ENCODE measurements at places on chromosomes 4 and X. TPM values are rescaled to one million over a fixed set of nuclear protein-coding genes. Genes with fewer than 3 reads are reported as not detected.

Gene PPEF1
- total RNA-seq: not detected

Gene UBA1
- total RNA-seq: 268 TPM

Gene CHRNA9
- total RNA-seq: not detected

Gene IL2
- not detected for total RNA-seq

Gene TEX13B
- not detected for total RNA-seq

Gene SMARCA1
- 63.1 TPM for total RNA-seq

GRCh38 chr4:159015841-159016240 is 87.0 kb upstream of the RAPGEF2 start:
- no peak for DNase-seq

DNA sequence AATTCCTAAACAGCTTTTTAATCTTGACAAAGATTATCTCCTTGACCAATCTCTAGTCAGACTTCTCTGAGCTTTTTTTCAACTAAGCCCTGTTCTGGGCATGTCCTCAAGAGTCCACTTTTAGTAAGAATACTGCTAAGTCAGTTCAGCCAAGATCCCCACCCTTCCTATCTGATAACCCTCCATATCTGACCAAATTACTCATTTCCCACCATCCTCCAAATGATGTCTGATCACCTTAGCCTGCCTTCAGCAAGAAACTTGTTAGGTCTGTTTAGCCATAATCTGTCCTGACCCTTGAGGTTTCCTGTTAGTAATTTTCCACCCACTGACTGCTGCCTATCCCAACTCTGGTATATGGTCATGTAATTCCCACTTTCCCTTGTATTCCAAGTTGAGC is 65.2 kb downstream of the FAM13A start:
- peak; percentile 11 for DNase-seq

DNA sequence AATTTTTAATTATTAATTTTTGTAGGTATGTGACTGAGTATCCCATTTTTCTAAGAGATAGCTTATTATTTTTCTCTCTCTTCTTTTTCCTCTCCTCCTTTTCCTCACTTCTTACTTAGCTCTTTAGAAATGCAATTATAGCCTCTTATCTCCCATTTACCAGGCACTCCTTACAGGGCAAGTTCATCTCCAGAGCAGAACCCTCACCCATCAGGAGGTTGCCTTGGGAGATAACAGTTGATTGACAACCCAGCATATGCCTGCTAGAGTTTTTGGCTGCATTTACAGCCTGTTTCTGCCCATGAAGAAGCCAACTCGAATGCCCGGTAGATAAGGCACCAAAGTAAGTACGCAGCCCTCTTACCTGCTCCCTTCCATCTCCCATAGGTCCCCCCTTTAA is 572.9 kb upstream of the ZFP42 start:
- DNase-seq: no peak

DNA sequence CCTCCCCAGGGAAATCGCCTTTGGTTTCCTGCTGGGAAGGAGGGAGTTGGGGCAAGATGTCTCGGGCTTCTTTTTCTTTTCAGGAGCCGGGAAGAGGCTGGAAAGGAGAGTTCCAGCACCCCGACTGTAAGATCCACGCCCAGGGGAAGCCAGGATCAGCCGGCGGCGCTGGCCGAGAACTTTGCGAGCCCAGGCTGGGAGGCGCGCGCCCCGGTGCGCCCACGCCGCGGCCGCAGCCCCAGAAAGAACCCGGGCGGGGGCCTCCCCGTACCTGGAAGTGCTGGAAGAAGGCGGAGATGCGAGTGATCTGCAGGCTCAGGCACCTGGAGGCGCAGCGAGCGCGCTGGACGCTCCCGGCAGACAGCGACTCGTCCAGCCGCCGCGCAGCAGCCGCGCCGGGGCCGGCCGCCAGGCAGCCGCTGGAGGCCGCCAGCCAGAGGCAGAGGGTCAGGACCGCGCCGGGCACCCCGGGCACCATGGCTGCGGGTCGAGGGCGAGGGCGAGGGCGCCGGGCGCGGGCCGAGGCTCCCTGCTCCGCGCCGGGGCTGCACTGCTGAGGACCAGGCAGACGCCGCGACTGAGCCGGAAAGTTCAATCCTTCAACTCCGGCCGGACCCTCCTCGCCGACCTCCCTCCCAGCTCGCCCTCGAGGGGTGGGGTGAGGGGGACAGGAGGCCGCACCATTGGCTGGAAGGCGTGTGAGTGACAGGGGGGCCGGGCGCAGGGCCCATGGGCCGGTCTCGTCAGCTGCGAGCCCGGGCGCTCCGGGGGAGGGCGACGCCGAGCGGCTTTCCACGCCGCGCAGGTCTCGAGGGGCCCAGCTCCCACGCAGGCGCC is at the start of gene ANOS1:
Gene ANOS1 (minus strand): TSS at position 579 of the 837 bp plus-strand sequence. CDS start 101 bp downstream, at position 478.
- no peak for DNase-seq

DNA sequence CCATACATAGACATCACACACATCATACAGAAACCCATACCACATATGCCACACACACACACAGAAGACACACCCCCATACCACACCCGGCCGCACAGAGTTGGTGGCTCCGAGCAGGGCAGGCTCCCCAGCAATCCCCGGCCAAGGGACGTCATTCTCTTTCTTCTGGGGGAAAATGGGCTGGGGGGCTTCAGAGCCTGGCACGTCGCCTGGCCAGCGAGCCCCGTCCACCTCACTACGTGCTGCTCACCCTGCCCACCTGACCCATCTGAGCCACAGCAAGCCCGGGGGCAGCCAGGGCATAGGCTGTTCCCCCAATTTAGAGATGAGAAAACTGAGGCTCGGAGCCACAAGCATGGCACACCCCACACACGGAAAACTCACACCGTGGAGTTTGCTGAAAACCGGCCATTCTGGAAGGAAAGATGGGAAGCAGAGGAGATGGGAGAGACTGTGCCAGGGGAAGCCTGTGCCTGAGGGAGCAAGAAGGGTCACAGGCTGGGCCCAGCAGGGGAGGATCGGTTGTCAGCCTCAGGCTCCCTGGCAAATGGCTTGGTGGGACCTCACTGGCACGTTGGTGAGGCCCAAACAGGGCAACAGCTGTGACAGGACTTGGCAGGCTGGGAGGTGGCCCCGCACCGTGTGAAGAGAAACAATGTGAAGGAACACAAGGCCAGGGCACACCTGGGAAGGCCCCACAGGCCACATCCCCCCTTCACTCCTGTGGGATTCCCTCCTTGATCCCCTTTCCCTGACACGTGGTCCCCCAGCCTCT is 73.2 kb downstream of the JAKMIP1 start:
- DNase-seq: no peak

- no peak for DNase-seq
These were observed 56.9 kb upstream of the STS start for GRCh38 chrX:7090641-7091040.

DNA sequence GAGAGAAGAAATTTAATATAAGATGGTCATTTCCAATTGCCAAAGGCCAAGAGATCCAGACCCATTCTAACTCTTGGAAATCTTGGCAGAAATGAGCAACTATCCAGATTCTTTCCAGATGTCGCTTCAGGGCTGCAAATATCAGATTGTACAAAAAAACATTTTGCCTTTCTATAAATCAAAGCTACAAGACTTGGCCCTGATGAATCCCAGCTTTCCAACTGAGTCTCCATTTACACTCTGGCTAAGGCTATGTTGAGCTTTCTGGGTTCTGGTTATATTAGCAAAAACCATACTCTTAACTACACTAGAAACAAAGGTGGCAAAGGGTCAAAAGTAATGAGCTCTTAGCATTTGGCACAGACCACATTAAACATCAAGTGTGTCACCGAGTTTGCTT is 345.8 kb downstream of the OPHN1 start:
- DNase-seq: no peak

- DNase-seq: peak; percentile 66
These were observed 46.9 kb upstream of the RHOH start for GRCh38 chr4:40149960-40150385.

GRCh38 chr4:6491235-6491634 is 18.8 kb upstream of the PPP2R2C start:
- DNase-seq: no peak

DNA sequence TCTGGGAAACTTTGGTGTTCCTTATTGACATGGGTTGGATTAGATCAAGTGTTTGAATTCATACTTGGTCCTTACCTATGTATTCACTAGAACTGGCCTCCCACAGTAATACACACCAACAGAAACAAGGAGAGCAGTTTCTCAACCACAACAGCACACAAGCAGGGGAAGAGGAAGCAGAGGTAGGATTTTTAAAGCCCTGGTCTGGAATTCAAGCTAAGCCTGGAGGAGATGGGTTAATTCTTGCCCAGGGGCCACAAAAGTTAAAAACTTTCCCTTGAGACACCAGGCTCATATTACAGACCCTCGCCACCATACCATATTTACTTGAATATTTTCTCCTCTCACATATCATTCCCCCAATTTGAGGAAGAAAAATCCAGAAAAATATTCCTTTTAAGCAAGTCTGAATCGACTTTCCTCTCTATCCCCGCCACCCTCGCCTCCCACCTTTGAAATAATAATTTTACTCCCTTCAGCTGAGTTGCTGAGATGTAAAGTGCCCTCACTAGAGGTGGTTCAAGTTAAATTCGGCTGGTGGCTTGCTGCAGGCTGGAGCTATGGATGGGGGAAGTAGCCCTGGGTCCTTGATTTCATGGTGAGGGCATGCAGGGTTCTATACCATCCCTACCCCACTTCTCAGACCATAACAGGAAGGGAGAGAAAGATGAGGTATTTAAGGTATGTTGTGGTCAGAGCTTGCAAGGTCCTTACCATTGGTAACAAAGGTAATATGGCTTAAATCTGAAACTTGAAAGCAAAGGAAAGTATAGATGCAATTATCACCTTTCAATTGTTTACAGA is 440.2 kb downstream of the INPP4B start:
- no peak for DNase-seq

DNA sequence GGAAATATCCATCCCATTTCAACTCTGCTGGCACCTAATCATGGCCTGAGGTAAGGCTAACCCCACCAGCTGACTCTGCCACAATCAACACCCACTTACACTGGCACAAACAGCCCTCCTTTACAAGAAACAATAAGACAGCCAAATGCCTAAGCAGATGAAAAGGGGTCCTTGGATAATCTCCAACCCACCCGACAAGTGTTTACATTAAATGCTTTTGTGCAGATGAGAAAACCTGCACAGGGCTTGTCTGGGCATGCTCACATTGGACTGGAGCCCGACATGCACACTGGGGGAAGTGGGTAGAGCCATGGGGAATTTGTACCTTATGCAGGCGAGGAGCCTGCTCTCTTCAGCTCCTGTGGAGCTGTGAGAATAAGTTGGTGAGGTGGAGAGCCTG is 138.9 kb upstream of the ITM2A start:
- DNase-seq: no peak

DNA sequence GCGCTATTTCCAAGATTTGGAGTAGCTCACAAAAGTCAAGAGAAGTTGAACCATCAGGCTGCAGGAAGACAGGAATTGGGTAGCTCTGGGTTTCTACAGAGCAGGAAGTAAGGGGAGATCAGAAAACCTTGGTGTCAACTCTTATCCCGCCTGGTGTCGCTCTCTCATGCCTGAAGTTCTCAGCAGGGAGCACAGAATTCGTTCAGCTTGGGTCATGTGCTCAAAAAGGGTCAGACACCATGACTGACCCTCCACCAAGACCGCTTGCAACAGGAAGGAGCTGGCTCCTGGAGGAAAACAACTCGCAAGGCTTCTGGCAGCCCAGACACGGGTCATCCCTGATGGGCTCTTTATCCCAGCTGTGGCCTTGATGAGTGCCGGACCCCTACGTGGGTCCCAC is 93.7 kb upstream of the MSX1 start:
- DNase-seq: no peak

DNA sequence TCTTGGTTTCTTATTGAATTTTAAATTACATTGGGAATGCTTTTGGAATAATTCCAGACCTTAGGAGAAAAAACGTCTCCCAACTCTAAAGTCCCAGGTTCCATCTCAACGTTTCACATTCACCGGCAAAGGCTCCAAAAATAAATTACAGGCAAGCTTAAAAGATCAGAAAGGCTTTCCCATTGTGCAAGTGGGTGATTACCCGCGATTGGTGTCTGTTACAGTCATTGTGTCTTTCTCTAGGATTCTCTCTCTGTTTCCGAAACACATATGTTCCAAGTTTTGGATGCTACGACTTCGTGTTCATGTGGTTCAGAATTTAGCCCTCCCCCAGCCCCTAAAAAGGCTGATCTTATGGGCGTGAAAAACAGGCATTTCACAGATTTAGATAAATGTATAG is 41.8 kb downstream of the PALLD start:
- no peak for DNase-seq

DNA sequence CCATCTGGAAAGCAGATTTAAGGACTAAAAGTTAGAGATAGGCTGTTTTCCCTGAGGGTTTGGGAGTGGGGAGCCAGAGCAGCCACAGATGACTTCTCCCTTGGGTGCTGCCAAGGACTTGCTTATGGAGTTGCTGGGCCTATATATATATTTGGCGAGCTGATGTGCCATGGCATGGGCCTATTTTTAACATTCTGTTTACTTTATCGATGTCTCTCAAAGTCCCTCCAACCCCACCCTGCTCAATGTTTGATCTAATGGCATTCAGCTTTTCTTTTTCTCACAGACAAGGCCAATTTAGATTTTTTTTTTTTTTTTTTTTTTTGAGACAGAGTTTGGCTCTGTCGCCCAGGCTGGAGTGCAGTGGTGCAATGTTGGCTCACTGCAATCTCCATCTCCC is 6.1 kb upstream of the CUL4B start:
- DNase-seq: no peak

DNA sequence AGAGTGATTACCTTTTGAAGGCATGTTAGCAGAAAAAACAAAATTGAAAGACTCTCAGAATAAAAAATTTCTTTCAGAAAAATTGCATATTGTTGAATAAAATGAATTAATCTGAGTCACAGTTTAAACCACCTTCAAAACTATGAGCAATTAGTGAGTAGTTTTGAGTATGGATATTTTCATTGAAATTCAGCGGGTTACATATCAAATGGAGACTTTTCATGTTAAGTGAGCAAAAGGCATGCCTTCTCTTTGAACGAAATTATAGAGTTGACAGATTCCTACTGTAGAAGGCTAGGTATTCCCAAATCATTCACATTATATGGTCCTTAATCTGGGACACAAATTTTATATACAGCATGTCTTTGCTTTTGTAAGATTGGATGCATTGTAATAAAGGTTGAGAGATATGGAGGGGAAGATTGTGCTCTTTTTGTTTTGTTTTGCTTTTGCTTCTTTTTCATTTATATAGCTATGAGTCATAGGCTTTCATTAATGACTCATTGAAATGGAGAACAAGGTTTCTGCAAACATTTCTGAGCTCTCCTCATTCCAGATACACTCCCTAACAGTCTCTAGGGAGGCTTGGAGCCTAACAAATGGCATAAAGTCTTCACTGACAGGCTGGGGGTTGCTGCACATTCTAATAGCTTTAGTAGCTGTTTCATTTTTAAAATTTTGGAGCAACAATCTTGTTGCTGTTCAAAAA is 21.6 kb downstream of the PCDH18 start:
- DNase-seq: peak; percentile 91

Data from HFFc6 (cell line).